Stomach (tissue), 19 donors: ENCODE measurements at places on chromosomes 16 and 17. TPM values are rescaled to one million over a fixed set of nuclear protein-coding genes. Genes with fewer than 3 reads are reported as not detected.

The KRTAP1-3 gene
- not detected for polyA plus RNA-seq

DNA sequence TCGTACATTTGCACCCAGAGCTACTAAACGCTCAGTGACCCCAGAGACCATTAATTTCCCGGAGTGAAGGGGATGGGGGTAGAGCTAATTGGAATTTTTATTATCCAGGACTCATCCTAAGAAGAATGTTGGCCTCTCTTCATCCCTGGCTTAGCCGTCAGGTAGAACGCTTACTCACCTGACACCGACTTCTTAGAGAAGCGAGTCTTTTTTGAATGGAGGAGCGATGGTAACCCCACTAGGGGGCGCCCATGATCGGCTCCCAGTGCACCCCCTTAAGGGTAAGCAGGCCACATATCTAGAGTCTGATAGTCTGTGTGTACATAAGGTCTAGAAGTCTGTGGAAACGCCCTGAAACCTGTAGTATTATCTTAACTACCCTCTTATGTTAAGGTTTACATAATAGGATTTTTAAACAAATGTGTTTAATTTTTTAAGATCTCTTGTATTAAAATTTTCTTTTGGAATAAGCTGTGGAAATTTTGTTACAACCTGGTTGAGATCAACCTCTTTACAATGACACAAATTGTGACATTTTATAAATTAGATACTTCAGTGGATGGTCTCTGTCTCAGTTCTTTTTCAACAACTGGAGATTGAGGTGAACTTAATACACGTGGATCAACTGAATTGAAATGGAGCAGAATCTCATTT lies 229.8 kb downstream of the CPPED1 start:
- DNase-seq: peak; percentile 79

The SLFN13 gene
- 1.8 TPM for polyA plus RNA-seq

DNA sequence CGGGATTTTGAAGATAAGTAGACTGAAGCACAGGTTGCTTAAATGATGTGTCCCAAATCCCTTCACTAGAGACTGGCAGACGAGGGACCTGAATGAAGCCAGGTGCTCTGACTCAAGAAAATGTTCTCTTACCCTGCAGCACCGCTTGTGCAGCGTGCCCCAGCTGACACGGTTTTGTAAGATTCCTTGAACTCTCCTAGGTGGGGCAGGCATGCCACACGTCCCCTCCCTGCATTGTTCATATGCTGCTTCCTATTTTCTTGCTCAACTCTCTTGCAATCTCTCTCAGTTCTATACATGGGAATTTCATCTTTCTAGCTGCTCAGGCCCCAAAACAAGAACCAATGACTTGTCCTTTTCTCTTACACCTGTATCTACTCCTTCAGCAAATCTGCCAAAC lies 22.1 kb upstream of the HNF1B start:
- DNase-seq: peak; percentile 45

- DNase-seq: no peak
Observed at GRCh38 chr16:66013486-66013885, 353.0 kb upstream of the CDH5 start.

- no peak for DNase-seq
Observed at GRCh38 chr17:8222380-8222629, 11.9 kb upstream of the AURKB start.

DNA sequence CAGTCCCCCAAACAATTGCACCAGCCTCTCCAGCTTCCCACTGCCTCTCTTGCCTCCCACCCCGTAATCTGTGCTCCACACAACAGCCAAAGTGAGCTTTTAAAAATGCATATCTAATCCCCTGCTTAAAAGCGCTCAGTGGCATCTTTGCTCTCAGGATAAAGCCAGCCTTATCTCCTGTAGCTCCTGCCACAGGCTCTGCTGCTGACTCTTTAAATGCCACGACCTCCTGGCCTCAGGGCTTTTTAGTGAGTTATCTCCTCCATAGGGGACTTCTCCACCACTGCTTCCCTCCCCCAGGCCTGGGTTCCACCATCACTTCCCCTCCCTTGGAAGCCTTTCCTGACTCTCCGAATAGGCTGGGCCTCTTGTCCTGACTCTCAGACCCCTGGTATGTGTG lies 98.6 kb downstream of the GNAO1 start:
- DNase-seq: no peak

The PPL gene
- 10.7 TPM for polyA plus RNA-seq

DNA sequence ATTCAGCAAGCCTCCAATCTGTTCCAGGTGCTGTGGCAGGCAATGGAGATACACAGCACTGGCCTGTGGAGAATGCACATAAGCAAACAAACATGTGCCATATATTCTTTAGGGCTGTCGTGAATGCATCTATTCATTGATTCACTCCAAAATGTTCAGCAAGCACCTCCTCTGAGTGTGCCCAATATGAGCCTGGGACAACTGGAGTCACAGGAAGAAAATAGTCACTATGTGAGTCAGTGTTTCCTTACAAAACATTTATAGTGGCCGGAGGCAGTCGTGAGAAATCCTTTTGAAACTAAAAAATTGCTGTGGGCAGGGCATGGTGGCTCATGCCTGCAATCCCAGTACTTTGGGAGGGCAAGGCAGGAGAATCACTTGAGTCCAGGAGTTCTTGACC lies 310.1 kb downstream of the CA10 start:
- DNase-seq: no peak

GRCh38 chr16:50960517-50961202 lies 190.4 kb downstream of the SALL1 start:
- no peak for DNase-seq

DNA sequence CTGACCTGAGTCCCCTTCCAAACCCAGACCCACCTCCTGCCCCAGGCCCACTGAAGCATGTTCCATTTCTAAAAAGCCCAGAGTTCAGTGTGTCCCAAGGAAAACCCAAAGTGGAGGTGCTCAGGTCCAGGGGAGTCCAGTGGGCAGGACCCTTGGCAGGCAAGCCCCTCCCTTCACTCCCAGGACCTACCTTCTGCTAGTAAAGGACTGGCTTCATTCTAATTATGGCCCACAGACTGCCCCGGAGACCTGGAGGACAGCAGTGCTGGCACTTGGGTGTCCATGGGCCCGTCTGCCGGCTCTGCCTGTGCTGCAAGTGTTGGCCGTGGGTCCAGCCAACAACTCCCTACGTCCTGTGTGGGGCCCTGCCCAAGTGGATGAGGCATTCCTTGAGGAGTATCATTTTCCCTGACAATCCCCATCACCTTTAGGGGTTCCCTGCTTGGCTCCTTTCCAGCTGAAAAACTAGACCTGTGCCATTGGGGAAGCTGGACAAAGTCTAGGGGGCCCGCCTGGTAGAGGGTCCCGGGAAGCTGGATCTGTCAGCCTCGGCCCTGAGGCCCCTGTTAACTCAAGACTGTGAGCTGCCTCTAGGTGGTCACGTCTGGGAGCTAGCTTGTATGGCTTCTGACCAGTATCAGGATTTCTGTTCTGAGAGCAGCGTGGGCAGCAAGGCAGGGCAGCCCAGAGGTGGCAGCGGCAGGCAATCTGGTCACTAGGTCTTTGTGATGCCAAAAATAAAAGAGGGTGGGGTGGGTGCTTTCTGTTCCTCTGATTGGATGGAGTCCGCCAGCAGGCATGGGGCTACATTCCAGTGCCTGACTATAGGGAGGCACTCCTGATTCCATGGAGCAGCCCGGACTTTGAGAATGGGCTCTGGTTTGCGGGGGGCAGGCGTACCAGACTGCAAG lies 8.2 kb downstream of the CBX2 start:
- peak; percentile 3 for DNase-seq

DNA sequence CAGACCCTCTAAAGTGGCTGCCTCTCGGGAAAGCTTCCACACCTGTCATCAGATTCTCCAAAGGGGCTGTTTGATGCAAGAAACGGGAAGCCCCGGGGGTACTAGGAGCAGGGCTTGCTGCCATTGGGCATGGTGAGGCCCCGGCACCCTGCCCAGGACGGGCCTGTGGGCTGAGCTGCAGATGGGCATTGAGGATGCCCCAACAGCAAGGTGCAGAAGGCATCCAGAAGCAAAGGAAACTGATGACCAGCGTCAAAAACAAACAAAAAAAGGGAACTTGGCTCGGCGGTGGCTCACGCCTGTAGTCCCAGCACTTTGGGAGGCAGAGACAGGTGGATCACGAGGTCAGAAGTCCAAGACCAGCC lies 1.5 kb upstream of the LIMD2 start:
- no peak for DNase-seq

- DNase-seq: no peak
Observed at GRCh38 chr16:81511371-81511770, 66.8 kb downstream of the CMIP start.

GRCh38 chr17:21124086-21124485 lies 2.7 kb upstream of the DHRS7B start:
- no peak for DNase-seq

The ITGAX gene
- polyA plus RNA-seq: 1.9 TPM

The PERCC1 gene
- 3.3 TPM for polyA plus RNA-seq

DNA sequence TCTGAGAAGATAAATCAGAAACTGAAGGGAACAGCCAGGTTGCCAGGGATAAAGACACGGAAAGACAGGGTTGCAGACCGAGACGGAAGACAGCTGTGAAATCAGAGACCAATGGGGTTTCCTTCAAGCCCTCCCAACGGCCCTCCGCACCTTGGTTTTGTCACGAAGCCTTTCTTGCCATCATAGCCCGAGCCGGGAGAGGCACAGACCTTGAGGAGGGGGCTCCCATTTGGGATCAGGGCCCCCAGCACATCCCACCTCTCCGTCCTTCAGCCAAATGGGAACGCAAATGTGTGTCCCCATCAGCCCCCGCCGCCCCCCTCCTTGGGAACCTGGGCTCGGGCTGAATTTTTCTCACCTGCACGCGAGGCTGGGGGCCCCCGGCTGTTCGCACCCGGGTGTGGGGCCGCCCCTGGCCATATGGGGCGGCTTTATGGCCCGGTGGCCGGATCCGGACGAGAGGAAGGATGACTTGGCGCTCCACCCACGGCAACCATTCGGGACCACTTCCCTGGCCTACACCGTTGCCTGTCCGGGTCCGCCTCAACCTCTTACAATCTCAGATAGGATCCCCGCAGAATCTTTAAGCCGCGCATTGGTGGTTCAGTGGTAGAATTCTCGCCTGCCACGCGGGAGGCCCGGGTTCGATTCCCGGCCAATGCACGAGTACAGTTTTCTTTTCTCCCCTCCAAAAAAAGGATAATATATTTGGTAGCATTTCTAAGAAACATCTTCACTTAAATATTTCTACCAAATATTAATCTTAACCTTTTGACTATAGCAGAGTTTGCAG lies 1.4 kb upstream of the HES7 start:
- DNase-seq: peak; percentile 93

DNA sequence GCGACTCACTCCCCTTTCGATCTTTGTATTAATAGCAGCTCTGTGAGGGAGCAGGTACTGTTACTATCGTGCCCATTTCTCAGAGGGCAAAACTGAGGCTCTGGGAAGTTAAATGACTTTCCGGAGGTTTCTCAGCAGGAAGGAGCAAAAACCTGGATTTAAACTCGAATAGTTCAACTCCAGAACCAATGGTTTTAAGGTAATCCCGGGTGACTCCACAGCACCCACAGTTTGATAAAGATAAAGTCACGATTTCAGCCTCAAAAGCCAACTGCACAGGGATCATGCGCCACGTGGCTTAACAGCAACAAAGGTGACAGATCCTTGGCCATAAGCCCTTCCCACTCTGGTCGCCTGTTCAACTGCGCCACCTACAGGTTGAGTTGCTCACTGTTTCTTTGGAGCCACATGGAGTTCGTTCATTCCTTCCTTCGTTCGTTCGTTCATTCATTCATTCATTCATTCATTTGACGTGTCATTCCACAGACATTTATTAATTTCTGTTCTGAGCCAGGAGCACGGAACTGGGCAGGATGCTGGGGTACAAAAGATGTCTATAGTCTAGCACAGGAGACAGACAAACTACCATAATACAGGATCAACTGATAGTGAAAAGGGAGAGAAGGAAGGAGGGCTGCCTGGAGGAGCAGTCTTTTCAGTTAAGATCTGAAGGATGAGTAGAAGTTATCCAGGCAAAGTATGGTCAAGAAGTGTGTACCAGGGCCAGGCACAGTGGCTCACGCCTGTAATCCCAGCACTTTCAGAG lies 134.8 kb downstream of the HS3ST2 start:
- peak; percentile 57 for DNase-seq

DNA sequence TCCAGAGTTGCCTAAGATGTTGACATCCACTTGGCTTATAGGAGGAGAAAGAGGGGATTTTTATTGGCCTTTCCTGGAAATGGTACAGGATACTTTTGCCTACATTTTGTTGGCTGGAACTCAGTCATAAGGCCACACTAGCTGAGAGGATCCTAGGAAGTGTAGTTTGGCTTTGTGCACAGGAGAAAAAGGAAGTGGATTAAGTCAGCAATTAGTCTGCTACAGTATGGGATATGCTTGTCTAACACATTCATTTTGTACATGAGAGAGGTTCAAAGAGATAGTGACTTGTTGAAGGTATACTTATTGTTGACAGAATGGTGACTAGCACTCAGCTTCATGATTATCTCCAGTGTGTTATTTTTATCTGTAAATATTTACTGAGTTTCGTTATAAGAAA lies 10.3 kb downstream of the UTP18 start:
- no peak for DNase-seq
